Activated CD4-positive, CD25-positive, alpha-beta regulatory T cell treated with anti-CD3 and anti-CD28 coated beads, Interleukin-2, amount 50 U/mL, for 24 hours (primary cell): ENCODE measurements at places on chromosomes 11 and 22.

- peak; percentile 68 for ATAC-seq
These were observed at the start of the genes NUDT22 and TRPT1 for GRCh38 chr11:64225608-64226506. Gene NUDT22 (plus strand): TSS chr11:64226274. CDS start chr11:64226653, 379 bp downstream. Gene TRPT1 (minus strand): TSS chr11:64226186. CDS start chr11:64225860, 326 bp downstream.

DNA sequence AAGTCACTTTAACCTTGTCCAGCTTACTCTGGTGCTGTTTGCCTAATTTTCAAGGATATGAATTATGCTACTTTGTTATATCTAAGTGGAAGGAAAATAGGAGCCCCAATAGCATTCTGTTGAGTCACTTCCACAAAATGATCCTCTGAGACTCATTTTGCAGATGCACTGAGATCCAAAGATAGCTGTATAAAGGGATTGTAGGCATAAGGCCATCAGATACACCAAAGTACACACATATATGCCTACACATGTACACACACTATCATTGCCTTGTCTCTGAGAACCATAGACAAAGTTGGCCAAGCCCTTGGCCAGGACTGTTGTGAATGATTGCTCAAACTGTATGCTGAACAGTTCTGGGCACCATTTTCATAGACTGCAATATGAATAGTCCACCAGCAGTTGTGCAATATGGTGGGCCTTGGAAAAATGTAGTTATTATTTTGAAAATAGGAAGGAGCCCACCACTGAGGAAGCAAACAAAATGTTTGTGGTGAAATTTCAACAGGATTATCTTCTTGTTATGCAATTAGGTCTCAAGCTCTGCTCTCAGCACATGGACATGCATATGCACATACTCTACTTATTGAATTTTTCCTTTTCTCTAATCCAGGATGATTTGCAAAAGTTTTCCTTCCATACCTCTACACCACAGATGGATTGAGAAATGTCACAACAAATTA is 186.0 kb upstream of the CTSC start:
- no peak for ATAC-seq

- no peak for ATAC-seq
These were observed 24.1 kb downstream of the KCNE3 start for GRCh38 chr11:74443071-74443864.

- ATAC-seq = no peak
These were observed 6.9 kb upstream of the MYO7A start for GRCh38 chr11:77121096-77121640.

DNA sequence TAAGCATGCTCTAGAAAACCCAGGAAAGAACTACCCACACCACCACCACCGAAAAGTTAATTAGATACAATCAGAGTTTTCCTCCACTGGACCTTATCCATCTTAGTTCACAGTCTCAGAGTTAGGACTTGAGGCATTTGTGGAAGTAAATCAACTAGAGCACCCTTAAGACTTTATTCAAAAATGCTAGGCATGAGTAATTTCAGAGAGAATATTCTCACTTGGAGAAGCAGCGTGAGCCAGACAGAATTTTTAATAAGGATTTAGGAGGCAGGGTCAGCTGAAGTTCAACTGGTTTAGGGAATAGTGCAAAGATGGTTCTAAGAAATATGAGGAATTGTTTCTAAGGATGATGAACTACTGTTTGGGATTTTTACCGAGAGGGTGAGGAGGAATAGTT is 1.2 kb upstream of the OLFML1 start:
- no peak for ATAC-seq

DNA sequence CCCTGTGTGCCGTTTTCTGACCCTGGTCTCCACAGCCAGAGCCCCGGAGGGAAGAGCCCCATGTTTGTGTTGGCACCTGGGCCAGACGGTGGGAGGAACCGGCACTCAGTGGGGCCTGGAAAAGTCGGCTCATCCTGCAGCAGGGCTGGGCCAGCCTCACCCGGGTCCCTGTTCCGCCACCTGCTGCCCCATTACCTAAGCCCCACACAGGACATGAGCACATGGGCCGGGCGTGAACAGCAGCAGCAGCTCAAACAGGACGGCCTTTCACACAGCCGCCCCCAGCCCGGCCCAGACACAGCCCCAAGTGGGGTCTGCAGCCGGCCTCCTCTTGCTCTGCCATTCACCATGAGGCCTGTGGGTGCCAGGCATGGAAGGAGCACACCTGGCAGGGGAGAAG is 302.4 kb downstream of the MN1 start:
- ATAC-seq = no peak

DNA sequence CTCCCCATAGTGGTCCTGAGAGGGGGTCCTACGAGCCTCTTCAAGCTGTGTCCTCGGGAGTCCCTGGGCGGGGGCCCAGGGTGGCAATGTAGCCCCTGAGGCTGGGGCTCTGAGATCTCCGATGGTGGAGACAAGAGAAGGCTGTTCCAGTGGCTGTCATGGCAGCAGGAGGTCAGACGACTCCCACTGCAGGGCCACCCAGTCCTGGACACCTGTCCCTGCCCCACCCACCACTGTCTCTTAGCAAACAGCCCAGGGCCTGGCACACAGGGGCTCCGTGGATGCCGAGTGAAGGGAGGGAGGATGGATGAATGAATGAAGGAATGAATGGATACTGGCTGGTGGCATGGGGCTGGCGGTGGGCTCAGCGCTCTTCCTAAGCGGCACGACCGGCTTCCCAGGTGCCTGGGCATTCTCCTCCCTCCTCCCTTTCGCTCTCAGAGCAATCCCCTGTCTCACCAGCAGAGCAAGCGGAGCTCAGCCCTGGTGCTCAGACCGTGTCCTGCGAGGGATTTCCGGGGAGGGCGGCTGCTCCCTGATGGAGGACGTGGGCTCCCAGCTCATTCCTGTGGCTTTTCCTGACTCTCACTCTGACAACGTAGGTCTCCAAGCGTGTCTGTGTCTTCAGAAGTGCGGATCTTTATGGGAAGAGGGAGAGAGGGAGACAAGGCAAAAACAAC is 1272.6 kb downstream of the BRD1 start:
- no peak for ATAC-seq

GRCh38 chr11:2481253-2481652 is 36.4 kb downstream of the KCNQ1 start:
- peak; percentile 59 for ATAC-seq

GRCh38 chr11:23836981-23837380 is 659.9 kb upstream of the LUZP2 start:
- no peak for ATAC-seq

- ATAC-seq = peak; percentile 41
These were observed at the start of gene MAP6 for GRCh38 chr11:75668451-75669297. Gene MAP6 (minus strand): TSS chr11:75669038. CDS start chr11:75668369, 669 bp downstream.

DNA sequence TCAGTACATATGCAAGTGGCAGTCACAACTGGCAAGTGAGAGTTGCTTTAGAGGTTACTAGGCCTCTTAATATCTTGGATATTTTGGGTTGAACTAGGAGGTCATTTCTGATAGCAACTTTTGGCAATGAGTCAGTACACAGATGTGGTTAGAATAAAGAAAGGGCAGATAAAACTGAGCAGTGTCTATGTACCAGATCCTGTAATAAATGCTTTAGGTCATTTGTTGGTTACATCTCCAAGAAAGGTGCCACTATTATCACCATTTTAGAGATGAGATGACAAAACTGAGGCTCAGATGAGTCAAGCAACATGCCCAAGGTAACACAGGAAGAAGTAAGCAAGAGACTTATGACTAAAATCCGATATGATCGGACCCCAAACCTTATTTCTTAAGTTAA is 25.0 kb downstream of the MAML2 start:
- ATAC-seq = peak; percentile 70

DNA sequence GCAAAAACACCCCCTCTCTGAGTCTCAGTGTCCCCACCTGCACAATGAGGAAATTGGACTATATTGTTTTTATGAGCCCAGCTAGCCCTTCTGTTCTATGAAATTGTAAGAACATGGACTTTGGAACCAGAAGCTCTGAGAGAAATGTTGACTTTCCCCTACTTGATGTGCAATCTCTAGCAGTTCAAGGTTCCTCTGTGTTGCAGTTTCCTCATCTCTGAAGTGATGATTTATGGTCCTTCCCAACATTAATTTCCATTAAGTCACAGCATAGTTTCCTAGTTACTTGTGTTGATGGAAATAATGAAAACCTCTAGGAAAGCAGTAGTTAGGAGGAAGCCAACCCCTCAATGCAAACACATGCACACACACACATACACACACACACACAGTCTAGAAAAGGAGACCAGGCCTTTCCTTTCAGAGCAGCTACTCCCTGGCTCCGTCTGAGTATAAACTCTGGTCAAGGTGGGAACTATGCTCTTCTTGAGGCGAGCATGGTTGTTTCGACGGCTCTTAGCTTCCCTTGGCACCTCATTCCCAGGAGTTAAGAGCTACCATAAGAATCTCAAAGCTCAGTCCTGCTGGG is 518.4 kb downstream of the SOX6 start:
- ATAC-seq = no peak

GRCh38 chr11:12611352-12611751 is 62.9 kb upstream of the TEAD1 start:
- no peak for ATAC-seq

DNA sequence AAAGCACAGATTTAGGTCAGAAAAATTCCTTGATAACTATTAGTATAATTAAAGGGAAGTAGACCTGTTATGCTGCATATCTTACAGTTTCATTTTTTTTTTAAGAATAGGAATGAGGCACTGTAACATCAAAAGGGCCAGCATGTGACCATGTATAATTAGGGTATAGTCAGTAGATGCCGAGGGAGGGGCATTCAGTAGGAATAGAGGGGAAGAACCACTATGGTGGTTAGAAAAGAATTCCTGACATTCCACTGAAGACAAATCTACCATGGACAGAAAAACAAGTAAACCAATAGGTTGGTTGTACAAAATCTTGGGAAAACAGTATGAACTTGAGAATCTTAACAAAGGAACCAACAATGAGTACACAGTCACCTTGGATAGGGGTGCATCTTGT is 78.4 kb upstream of the CCDC179 start:
- ATAC-seq = no peak

- no peak for ATAC-seq
These were observed 22.9 kb upstream of the PDE2A start for GRCh38 chr11:72696866-72697700.
